Transverse colon (tissue), 4 donors: ENCODE measurements at places on chromosomes 12 and 14.
A peak's percentile ranks its signal among the peaks of the same experiment; 100 is the strongest.

DNA sequence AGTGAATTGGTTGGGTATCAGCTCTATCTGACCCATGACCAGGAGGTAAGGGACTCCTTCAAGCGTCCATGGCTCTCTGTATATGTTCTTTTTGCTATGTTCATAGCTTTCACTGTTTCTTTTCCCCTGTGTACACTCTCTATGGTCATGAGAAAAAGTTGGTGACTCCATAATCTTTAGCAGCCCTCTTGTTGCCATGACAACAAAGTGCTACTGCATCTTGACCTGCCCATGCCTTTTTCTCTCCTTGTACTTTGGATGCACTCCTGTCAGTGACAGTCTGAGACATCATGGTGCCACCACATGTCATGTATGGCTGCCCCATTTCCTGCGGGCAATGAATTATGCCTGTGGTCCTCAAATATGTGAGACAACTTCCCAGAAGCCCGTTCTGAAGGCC lies 280.2 kb downstream of the TMEM121 start:
- DNase-seq: no peak

GRCh38 chr14:34824826-34825225 lies 50.3 kb downstream of the BAZ1A start:
- no peak for DNase-seq

DNA sequence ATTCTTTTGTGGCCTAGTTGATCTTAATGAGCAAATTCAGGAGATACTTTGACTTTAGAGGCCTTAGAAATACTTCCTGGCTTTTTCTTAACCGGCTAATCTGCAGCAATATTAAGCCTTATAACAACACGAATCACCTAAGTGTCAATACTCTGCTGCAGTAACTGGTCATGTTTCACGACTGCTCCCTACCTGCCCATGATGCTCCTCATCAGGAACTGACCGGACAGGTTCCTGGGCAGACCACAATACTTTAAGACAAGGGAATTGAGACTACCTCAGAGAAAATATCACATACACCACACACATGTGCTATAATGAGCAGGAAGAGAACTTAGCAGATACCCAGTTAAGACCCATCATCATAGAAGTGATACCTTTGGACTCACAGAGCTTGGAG lies 211.9 kb upstream of the BMP4 start:
- no peak for DNase-seq

DNA sequence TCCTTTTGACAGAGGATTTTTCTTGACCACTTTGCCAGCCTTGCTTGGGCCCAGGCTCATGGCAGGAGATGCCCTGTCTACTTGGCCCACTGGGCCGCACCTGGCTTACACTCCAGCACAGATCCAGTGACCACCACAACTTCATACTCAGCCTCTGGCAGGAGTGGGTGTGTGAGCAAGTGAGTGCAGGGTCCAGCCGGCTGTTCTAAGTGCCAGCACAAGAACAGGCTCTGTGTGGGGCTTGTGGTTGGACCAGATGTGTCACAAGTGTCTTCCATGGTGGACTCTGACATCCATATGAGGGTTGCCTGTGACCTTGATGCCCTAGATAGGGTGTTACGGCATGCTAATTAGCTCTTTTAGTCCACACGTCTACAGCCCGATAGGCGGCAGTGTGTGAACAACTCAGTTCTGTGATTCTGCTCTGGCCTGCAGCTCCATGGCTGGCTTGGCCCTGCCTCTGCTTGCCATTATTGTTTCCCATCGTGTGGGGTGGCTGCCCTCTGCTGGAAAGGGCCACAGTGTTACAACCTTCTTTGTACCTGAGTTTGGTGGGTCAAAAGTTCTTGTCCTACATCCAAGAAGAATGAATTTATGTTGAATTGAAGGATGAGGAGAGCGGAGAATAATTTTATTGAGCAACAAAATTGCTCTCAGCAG lies 1089.1 kb downstream of the SLC6A15 start:
- peak; percentile 21 for DNase-seq

- no peak for DNase-seq
These were observed 1.3 kb downstream of the BCL2L2 start for GRCh38 chr14:23307687-23308644.
